Naive thymus-derived CD8-positive, alpha-beta T cell (primary cell): ENCODE measurements at places on chromosomes 13 and 19. TPM values are rescaled to one million over a fixed set of nuclear protein-coding genes. Genes with fewer than 3 reads are reported as not detected.
A peak's percentile ranks its signal among the peaks of the same experiment; 100 is the strongest.

DNA sequence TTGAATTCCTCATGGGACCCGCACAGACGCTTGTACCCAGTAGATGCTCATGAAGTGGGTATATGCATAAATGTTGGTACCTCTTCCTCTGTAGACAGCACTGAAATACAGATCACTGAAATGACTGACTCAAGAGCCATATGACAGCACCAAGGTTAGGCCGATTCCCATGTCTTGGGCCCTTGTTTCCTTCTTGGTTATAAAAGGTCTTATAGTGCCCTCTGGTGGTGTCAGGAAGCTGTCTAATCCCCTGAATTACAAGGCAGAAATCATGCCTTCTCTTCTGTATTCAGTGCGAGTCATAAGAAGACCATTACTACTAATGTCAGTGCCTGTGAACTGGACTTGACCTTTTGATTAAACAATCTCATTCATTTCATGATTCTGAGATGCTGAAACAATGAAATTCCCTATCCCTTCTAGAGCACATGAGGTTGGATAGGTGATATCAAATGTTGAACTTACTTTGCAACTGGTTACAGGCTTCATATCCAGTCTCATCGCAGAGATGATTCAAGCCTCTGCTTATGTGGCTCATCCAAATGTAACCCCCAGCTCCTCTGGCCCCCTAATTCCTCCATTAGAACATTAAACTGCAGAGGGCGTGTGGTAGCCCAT is 59.7 kb downstream of the SPATA13 start:
- H3K36me3 ChIP-seq = no peaks in the 10 kb centered on the region
- H3K4me3 ChIP-seq = no peak overlapping the region
- H3K27ac ChIP-seq = peak overlapping the region; percentile 69
- H3K4me1 ChIP-seq = peaks cover 36% of the 10 kb centered on the region

DNA sequence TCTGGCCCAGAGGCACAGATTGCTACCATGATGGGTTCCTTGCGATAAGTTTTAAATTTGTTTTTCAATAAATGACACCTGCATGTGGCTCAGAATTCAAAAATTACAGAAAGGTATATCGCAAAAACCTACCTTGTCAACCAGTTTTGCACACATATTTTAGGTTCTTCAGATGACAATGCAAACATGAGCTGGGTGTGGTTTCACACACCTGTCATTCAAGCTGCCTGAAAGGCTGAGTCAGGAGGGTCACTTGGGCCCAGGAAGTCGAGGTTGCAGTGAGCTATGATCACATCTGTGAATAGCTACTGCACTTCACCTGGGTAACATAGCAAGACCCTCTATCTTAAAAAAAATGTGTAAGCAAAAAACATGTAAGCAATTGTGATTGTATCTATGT is 56.1 kb downstream of the DNM2 start:
- DNase-seq = no peak
- peaks cover 4% of the 10 kb centered on the region for H3K36me3 ChIP-seq
- peaks cover 14% of the 10 kb centered on the region for H3K4me1 ChIP-seq

DNA sequence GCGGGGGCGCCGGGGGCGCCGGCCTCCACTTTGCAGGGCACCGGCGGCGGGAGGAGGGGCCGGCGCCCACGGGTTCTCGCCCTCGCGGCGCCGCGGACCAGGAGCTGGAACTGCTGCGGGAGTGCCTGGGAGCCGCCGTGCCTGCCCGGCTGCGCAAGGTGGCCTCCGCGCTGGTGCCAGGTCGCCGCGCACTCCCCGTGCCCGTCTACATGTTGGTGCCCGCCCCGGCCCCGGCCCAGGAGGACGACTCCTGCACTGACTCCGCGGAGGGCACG is 11.9 kb downstream of the C19orf25 start:
- H3K27me3 ChIP-seq = no peaks in the 10 kb centered on the region
- H3K4me3 ChIP-seq = no peak overlapping the region
- H3K36me3 ChIP-seq = no peaks in the 10 kb centered on the region
- peaks cover 13% of the 10 kb centered on the region for H3K4me1 ChIP-seq
- H3K27ac ChIP-seq = no peak overlapping the region

GRCh38 chr13:33202644-33203169 is 82.8 kb downstream of the STARD13 start:
- H3K4me3 ChIP-seq = no peak overlapping the region
- no peaks in the 10 kb centered on the region for H3K36me3 ChIP-seq
- H3K4me1 ChIP-seq = no peaks in the 10 kb centered on the region
- no peak for DNase-seq
- peaks cover 5% of the 10 kb centered on the region for H3K27me3 ChIP-seq
- no peak overlapping the region for H3K27ac ChIP-seq

DNA sequence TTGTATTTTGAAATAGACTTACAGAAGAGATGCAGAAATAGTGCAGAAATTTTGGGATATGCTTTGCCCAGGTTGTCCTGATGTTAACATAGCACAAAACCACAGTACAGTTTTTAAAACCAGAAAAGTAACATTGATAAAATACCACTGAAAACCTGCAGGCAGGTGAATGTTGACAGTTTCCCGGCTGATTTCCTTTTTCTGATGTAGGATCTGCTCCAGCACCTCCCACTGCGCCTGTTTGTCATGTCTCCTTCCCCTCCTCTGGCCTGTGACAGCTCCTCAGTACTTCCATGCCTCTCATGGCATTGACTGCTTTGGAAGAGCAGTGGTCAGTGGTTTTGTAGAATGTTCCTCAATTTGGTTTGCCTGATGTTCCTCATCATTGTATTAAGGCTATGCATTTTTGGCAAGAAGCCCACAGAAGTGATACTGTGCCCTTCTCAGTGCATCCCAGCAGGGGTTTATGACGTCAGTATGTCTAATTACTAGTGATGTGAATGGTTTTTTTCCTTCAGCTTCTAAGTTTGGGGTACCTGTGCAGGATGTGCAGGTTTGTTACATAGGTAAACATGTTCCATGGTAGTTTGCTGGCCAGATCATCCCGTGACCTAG is 31.0 kb downstream of the TDRD12 start:
- H3K4me1 ChIP-seq = peaks cover 6% of the 10 kb centered on the region
- H3K36me3 ChIP-seq = no peaks in the 10 kb centered on the region
- peaks cover 37% of the 10 kb centered on the region for H3K27me3 ChIP-seq
- no peak overlapping the region for H3K4me3 ChIP-seq
- DNase-seq = no peak
- no peak overlapping the region for H3K27ac ChIP-seq

GRCh38 chr13:44174769-44175425 is 198.7 kb upstream of the SERP2 start:
- H3K36me3 ChIP-seq = no peaks in the 10 kb centered on the region
- H3K4me3 ChIP-seq = no peak overlapping the region
- DNase-seq = no peak
- H3K27me3 ChIP-seq = peaks cover 2% of the 10 kb centered on the region
- no peaks in the 10 kb centered on the region for H3K4me1 ChIP-seq

DNA sequence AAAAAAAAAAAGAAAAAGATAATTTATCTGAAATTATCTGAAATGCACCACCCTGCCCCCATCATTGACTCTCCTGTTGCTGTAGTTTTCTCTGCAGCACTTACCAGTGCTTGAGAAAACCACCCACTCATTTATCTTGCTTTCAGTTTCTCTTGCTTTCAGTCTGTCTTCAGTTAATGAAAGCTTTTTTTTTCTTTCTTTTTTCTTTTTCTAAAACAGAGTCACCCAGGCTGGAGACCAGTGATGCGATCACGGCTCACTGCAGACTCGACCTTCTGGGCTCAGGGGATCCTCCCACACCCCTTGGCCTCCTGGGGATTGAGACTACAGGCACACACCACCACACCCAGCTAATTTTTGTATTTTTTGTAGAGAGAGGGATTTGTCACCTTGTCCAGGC is 4.3 kb upstream of the ACP5 start:
- peak; percentile 61 for DNase-seq
- no peaks in the 10 kb centered on the region for H3K36me3 ChIP-seq
- H3K27ac ChIP-seq = peak overlapping the region; percentile 96
- peak overlapping the region; percentile 79 for H3K4me3 ChIP-seq
- no peaks in the 10 kb centered on the region for H3K27me3 ChIP-seq

- no peak overlapping the region for H3K27ac ChIP-seq
- no peaks in the 10 kb centered on the region for H3K27me3 ChIP-seq
- no peak for DNase-seq
- H3K4me3 ChIP-seq = no peak overlapping the region
Observed at GRCh38 chr13:41820581-41821237, 140.2 kb downstream of the VWA8 start.

DNA sequence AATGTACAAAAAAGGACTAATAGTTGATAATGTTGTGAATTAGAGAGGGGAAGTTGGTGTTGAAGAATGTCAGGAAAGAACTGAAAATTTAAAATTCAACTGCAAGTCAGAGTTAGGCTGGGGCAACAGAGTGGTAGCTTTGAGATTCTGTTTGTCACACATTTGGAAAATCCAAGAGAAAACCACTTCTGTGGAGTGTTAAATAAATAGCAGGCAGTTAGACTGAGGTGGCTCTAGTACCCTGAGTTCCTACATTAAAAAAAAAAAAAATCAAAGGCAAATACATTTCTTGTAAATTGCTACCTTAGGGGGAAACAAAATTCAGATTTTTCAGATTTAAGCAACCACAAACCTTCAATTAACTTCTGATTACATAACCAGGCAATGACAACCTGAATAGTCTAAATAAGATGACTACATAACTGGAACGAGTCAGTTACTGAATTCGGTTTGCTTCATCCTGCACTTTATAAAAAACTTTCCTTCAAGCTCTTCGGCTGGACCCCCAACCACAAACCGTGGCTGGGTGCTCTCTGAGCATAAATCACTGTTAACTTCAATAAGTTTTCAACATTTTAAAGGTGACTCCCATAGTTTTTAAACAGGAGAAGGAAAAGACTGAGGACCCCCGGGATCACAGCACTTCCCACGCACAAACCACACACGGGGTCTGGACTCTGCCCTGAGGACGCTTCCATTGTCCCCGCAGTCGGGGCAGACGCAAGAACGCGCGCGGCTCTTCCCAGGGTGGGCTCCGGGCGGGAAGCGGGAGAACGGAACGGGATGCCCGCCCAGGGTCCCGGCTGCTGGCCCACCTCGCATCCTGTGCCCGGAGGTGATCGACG is 725 bp downstream of the ZNF682 start:
- H3K4me1 ChIP-seq = peaks cover 22% of the 10 kb centered on the region
- H3K4me3 ChIP-seq = peak overlapping the region; percentile 95
- DNase-seq = no peak
- H3K27ac ChIP-seq = peak overlapping the region; percentile 98
- H3K36me3 ChIP-seq = no peaks in the 10 kb centered on the region

- no peaks in the 10 kb centered on the region for H3K4me1 ChIP-seq
- H3K36me3 ChIP-seq = no peaks in the 10 kb centered on the region
- H3K27me3 ChIP-seq = peaks cover 12% of the 10 kb centered on the region
- DNase-seq = no peak
Observed at GRCh38 chr13:80235967-80236302, 105.0 kb downstream of the SPRY2 start.

DNA sequence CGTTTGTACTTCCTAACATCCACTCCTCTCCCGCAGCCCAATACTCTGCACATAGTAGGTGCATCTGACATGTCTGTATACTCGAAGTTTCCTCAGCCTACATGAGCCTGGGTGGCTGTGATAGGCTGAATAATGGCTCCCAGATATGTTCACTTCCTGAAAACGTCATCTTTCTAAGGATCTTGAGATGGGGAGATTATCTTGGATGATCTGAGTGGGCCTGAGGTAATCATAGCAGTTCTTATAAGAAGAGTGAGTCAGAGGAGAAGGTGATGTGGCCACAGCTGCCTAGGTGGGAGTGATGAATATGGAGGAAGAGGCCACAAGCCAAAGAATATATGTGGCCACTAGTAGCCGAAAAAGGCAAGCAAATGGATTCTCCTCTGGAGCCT is 84.2 kb downstream of the AKAP11 start:
- peak overlapping the region; percentile 49 for H3K27ac ChIP-seq
- H3K4me1 ChIP-seq = peaks cover 22% of the 10 kb centered on the region
- DNase-seq = no peak

DNA sequence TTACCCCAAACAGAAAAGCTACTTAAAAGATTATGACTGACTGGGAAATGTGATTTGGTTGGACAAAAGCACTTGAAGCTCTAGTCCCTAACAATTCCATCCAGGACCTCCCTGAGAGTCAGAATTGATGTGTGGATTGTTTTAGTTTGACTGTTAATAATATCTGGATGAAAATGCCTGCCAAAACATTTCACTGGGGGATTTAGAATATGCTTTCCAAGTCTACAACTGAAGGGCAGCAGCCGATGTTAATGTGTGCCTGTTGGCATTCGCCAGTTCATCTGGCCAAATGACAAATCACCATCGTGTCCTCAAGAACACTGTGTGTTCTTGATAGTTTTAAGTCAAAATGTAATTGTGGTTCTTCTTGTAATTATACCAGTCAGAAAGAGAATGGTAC is 76.0 kb upstream of the TSC22D1 start:
- DNase-seq = no peak
- no peaks in the 10 kb centered on the region for H3K4me1 ChIP-seq
- peaks cover under 1% of the 10 kb centered on the region for H3K27me3 ChIP-seq

DNA sequence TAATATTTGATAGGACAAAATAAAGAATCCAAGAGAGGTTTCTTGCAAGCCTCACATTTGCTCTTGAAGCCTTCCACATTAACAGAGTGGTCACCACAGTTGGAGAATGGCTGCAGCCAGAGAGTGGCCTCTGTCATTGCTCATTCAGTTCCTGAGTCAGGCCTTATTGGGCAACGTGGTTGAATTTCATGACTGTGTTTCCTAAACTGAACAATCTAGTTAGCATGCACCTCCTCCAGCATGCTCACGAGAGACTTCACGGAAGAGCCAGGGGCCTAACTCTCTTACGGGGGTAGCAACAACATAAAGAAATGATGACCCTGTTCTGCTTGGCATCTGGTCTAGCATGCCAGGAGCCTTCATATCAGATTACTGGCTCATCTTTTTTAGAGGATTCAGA is 9.6 kb upstream of the UBL3 start:
- H3K36me3 ChIP-seq = no peaks in the 10 kb centered on the region
- H3K4me1 ChIP-seq = no peaks in the 10 kb centered on the region
- peaks cover 10% of the 10 kb centered on the region for H3K27me3 ChIP-seq
- no peak overlapping the region for H3K4me3 ChIP-seq
- no peak for DNase-seq

DNA sequence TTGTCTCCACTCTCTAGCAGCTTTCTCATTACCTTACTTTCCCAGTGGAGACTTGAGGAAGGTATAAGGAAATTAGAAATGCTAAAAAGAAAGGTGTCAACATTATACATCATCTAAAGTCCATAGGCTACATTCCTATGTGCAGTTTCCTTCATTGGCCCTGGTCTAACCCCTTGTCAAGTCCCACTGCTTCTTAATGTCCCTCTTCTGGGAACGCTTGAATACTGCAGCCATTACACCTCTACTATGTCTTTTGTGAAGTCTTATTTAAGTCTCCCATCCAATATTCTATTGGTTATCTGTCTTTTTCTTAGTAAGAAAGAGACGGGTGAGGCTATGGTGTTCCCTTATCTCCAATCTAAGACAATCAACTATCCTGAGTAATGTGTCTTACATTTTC is 332.6 kb upstream of the TMTC4 start:
- H3K4me1 ChIP-seq = no peaks in the 10 kb centered on the region
- H3K4me3 ChIP-seq = no peak overlapping the region

The B3GLCT gene
- total RNA-seq = 6.5 TPM

The CEACAM4 gene
- total RNA-seq = not detected

The GIPC3 gene
- total RNA-seq = 3.5 TPM

The ZNF154 gene
- 60.5 TPM for total RNA-seq

The IGFLR1 gene
- total RNA-seq = 82.5 TPM
